Fibroblast of upper back skin (primary cell): ENCODE measurements at places on chromosomes 5 and 9.

GRCh38 chr5:67619235-67619634 lies 422.6 kb upstream of the CD180 start:
- DNase-seq = no peak

DNA sequence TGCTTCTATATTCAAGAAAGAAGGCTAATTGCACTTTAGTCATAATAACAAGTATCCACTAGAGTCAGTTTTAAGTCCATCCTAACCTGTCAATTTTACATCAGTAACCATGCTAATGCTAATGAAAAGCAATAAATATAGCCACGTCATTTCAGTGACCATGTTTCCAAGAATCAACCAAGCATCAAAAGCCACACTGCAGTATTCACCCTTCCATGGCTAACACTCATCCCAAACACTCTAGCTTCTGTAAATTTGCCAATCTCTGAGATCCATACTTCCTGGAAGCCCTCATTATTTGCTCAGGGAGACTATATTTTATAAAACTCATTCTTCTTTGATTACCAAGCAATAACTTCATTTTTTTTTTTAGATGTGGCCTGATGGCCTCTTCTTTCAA lies 712.0 kb downstream of the CETN3 start:
- DNase-seq = peak; percentile 22

- DNase-seq = peak; percentile 76
These were observed 182.4 kb upstream of the OTULINL start for GRCh38 chr5:14399054-14399692.

- no peak for DNase-seq
These were observed 5.0 kb downstream of the NCBP1 start for GRCh38 chr9:97638666-97639065.

GRCh38 chr5:64384765-64385164 lies 121.0 kb upstream of the RGS7BP start:
- no peak for DNase-seq

GRCh38 chr5:163544836-163545235 lies 39.4 kb downstream of the MAT2B start:
- DNase-seq = no peak

DNA sequence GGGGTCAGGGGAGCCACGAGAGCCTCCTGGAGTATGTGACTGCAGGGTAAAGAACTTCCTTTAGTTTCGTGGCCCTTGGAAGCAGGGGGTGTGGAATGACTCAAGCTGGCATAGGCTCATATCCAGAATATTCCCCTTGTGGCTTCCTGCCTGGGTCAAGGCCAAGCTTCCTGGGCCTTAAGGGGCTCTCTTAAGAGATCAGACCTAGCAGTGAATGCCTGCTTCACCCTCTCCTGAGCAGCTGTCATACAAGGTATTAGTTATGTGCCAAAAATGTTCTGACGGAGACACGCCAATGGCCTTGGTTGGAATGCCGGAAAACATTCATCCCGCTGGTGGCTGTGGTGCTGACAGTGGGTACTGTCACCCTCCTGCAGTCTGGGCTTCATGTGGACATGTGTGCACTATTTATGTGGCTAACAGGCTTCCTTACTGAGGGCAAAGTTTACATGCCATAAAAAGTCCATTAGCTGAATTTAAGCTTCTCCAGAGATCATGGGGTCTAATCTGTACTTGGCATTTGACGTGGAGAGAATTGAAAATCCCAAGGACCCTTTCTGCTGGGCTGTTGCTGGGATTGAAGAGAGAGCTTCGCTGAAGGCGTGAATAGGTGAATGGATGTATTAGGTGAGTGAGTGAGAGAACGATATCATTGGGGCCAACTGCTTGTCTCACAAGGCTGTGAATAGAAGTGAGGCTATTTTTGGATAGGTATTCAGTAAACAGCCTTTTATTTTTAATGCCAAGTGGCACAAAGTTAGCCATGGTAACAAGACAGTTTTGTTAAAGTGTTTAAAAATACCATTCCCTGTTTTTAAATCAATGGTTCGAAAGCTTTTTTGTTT lies 156.8 kb downstream of the MACROH2A1 start:
- peak; percentile 93 for DNase-seq

- no peak for DNase-seq
These were observed 279.4 kb downstream of the HINT1 start for GRCh38 chr5:130885691-130886090.

DNA sequence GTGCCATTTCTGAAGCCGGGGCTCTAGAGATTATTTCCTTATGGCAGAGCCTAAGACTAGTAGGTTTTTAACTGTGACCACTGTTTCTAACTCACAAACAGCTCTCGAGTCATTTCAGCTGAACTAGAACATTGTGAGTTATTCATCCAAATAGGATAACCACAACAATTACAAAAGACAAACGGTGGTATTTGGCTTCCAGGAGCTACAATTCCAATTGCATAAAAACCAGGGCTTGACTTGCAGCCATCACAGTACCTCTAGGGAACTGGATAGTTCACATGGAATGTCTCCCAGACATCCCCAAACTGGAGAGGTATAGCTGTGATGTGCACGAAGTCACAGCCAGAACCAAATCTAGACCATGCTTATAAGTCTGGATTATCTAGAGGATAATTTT lies 224.8 kb downstream of the FAM114A2 start:
- DNase-seq = peak; percentile 78

DNA sequence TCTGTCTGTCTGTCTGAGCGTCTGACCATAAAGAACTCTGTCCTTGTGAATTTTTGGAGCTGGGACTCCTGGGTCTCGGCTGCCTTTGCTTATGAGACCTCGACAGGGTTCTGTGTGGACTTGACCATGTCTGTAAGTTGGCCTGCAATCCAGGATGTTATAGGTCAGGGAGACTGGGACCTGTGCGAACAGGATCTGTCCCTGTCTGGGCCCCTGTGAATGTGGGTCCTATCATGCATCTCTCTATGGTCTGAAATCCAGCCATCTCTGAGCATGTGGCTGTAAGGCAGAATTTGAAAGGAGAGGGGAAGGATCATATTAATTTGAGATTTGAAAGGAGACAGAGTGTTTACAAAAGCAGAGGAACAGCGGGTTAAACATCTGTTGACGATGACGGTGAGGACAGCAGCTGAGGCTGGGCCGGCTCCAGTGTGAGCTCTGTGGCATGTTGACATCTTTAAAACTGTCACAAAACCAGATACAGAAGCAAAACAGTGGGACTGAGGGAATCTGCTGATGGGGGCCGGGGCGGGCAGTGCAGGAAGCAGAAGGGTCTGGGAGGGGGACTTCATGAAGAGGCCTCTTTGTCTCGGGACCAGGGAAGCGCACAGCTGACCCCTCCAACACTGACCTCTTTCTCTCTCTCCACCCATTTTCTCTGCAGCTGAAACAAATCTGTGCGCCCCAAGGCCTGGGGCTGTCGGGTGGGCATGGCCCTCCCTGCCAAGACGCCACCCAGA lies 19.1 kb upstream of the MVB12B start:
- DNase-seq = no peak

- no peak for DNase-seq
These were observed 77.1 kb upstream of the ADAMTS2 start for GRCh38 chr5:179422213-179422855.

- DNase-seq = no peak
These were observed 127.4 kb downstream of the AOPEP start for GRCh38 chr9:94853887-94854286.

DNA sequence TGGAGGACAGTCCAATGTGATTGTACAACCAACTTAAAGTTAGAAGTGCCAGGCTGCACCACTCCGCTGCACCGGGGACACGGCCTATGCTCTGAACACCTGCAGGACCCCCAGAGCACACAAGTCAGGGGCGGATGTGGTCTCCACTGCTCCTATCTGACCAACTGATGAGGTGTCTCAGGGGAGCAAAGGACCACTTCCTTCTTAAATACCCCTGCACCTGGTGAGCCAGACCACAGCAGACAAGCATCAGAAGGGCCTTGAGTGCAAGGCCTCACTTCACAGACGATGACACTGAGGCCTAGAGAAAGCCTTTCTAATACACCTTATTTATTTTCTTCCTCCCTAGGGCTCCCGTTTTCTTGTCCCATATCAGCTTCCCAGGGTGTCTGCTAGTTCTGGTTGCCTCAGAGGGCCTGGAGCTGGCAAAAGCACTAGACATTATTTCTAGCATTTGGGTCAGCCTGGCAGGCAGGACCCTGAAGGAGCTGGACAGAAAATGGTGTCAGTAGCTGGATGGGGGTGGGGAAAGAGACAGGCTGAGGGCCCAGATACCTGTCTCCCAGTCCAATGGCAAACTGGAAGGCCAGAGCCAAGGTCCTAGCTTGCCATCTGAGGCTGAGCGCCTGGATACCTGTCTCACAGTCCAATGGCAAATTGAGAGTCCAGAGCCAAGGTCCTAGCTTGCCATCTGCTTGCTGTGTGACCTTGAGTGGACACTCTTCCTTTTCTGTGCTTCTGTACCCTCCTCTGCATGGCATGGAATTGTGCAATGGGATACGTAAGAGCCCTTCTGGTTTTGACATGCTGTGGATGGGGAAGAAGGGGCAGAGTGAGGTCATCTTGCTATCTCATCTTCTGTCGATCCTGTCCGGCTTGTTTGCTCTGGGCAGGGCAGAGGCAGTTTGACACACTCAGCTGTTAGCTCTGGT lies 9.0 kb downstream of the CCDC69 start:
- DNase-seq = no peak

DNA sequence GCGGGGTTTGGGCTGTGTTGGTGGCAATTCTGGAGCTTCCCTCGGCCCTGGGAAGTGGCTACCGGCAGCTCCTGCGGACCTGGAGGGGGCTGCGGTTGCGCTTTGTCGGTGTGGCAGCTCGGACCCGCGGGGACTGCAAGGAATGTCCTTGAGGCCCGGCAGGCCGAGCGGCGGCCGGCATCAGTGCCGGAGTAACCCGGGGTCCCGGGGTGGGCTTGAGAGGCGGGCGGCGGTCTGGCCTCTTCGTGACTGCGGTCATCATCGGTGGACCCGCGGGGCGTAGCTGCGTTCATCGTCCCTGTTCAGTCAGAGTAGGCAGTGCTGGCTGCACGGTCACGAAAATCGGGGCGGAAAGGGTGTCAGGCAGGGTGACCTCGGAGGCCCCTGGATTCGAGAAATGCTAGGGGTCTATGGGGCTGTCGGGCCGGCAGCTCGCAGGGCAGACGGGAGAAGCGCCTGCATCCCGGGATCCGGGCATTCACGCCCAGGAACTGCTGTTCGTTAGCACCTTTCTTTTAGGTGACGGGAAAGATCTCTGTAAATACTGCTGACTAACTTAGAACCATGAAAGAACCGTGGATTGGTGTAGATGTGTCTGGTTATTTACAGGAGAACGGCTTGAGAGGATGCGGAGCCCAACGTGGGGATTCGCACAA lies 474 bp downstream of the HMGCR start:
- DNase-seq = no peak

- no peak for DNase-seq
These were observed 56.6 kb downstream of the PSMB7 start for GRCh38 chr9:124358631-124359030.

DNA sequence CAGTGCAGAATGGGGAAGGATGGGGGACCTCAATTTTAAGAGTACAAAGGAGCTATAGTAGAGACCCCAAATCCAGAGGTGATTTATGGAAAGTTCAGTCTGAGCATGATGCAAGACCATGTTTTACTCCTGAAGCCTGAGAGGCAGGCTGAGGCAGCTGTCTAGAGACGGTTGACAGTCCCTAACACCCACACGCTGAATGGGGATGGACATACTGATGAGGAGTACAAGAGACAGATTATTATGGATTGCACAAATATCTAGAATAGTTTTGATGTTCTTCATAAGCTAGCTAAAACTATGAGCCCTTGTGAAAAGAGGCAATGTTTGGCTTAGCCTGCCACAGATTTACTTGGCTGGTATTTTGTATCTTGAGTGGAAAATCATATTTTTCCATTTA lies 64.5 kb downstream of the PRR16 start:
- peak; percentile 38 for DNase-seq

- DNase-seq = peak; percentile 77
These were observed 67.9 kb downstream of the NFIB start for GRCh38 chr9:14245901-14246525.

DNA sequence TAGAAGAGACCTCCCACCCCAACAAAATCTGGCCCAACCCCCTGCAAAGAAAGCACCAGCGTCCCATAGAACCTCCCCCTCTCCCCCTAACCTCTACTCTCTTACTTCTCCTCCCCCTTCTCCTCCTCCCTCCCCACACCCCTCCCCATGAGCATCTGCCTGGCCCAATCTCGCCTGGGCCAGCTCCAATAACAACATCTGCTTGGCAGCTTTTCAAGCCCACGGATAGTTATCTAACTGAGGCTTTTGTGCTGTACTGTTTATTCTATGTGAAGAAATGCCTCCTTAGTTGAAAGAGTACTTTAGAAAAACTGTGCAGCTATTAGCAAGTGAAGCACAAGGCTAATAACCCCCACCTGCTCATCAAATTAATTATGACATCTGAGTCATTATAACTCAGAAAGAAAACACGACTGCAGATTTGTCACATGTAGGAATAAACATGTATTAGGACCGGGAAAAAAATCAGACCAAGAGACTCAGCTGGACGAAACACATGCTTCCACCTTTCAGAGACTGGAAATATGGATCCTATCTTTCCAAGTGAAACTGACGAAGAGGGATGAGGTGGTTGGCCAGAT lies 42.8 kb downstream of the NFIB start:
- peak; percentile 91 for DNase-seq

GRCh38 chr9:133203506-133204075 lies 5.5 kb downstream of the OBP2B start:
- DNase-seq = no peak

DNA sequence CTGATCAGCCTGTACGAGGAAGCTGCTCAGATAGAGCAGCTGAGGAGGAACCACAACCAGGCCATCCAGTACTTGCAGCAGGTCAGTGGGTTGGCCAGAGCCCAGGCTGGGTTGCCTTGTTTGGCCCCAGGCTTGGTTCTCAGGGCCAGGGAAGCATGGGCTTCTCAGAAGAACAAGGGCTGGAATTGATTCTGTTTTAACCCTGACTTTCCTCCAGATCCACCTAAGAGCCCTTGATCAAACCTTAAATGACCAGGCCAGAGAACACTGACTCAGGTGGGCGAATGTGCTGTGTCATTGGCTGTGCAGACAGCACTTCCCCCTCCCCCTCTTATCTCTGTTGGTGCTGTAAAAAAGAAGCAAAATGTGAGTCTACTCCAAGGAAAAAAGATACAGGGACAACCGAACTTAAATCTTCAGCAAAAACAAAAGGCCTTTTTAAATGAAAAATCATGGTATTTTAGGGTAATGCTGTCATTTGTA lies 28.1 kb downstream of the TTC23L start:
- no peak for DNase-seq

- DNase-seq = peak; percentile 81
These were observed 74.2 kb downstream of the SHB start for GRCh38 chr9:37994639-37995347.

GRCh38 chr9:68763104-68763503 lies 58.1 kb downstream of the PIP5K1B start:
- no peak for DNase-seq
